ENCODE measurements at places on chromosomes 1 and 21. TPM values are rescaled to one million over a fixed set of nuclear protein-coding genes. Genes with fewer than 3 reads are reported as not detected.

DNA sequence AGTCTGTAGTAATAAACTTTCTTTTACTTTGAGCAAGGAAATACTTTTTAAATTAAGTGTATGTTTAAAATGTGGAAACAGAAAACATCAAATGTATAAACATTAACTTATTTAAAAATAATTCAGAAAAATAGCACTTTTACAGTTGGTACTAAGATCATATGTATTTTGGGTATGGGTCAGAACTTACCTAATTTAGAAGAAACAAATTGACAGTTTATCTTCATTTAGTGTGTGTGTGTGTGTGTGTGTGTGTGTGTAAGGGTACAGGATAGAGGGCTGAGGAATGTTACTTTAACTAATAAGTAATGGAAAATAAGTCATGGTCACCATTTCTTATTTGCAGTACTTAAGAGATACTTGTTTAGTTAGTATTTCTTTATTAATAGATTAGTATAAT, 3.3 kb downstream of the MAN1A2 start:
- peaks cover 12% of the 10 kb centered on the region for H3K4me1 ChIP-seq
- no peaks in the 10 kb centered on the region for H3K27me3 ChIP-seq
- H3K36me3 ChIP-seq = no peaks in the 10 kb centered on the region
- no peak for DNase-seq

GRCh38 chr1:162171111-162171510, 101.6 kb downstream of the NOS1AP start:
- no peak overlapping the region for H3K27ac ChIP-seq
- H3K27me3 ChIP-seq = no peaks in the 10 kb centered on the region
- H3K36me3 ChIP-seq = no peaks in the 10 kb centered on the region
- no peak for DNase-seq
- no peaks in the 10 kb centered on the region for H3K4me1 ChIP-seq

- H3K36me3 ChIP-seq = no peaks in the 10 kb centered on the region
- no peaks in the 10 kb centered on the region for H3K4me1 ChIP-seq
- H3K27me3 ChIP-seq = no peaks in the 10 kb centered on the region
Observed at GRCh38 chr1:79325705-79326104, 319.2 kb upstream of the ADGRL4 start.

DNA sequence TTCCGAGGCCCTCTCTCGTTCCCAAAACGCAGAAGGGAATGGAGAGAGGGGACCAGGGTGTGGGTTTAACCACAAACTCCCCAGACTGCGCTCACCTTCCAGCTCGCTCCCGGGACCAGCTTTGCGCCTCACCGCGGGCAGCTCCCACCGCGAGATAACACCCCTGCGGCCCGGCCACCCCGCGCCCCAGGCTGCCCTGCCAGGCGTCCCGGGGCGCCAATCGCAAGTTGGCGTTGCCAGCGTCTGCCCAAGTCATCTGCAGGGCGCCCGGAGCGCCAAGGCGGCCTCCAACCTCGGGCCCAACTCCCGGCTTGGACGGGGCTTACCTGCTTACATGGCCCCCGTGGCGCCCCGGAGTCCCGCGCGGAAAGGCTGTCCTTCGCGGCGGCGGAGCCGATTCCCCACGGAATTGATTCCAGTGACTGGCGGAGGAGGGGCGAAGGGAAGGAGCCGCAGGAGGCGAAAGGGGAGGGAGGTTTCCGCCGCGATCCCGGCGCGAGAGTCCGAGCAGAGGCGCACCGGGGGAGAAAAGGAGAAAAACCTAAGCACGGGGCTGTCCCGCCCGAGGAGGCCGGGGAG, 456 bp downstream of the PTPN14 start:
- H3K4me3 ChIP-seq = peak overlapping the region; percentile 63
- H3K4me1 ChIP-seq = no peaks in the 10 kb centered on the region
- no peak for DNase-seq
- H3K27me3 ChIP-seq = no peaks in the 10 kb centered on the region
- peak overlapping the region; percentile 68 for H3K27ac ChIP-seq

DNA sequence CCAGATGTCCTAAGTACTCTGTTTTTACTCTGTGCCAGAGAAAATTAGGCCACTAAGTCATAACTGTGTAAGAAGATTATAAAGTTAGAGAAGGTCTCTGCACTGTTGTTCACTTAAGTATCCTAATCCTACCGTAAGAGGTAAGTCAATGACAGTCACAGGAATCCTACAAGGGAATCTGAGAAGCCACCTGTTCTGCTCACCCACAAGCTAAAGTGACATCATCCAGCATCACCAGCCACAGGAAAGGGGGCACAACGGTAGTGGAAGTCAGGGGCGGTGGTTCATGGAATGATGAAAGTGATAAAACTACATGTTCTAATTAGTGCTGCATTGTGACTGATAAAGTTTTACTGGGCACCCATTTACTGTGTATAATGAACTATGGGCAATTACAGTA, 92.7 kb downstream of the PLD5 start:
- H3K4me3 ChIP-seq = no peak overlapping the region
- no peaks in the 10 kb centered on the region for H3K36me3 ChIP-seq
- DNase-seq = no peak

- H3K4me3 ChIP-seq = no peak overlapping the region
- no peaks in the 10 kb centered on the region for H3K4me1 ChIP-seq
- H3K36me3 ChIP-seq = no peaks in the 10 kb centered on the region
- H3K27ac ChIP-seq = no peak overlapping the region
Observed at GRCh38 chr1:68237040-68237439, 4.7 kb upstream of the WLS start.

DNA sequence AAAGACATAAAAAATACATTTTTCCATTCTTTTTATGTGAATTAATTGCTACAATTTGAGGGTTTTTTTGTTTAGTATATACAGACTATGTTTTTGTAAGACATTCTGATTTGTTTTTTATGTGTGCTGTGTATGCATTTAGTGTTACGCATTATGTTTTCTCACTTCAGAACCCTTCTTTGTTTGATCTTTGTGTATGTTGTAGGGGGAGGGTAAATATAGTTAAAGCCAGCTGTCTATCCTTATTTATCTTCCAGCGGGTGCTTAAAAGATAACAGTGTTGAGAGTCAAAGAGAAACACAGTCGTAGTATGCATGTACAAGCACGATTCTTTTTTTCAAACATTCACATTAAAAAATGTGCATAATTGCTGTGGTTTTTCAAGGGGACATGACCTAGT, 97.5 kb upstream of the KIAA1614 start:
- no peaks in the 10 kb centered on the region for H3K36me3 ChIP-seq
- no peak overlapping the region for H3K4me3 ChIP-seq
- DNase-seq = no peak
- no peak overlapping the region for H3K27ac ChIP-seq

GRCh38 chr1:236144033-236144432, 1.7 kb downstream of the GPR137B start:
- no peaks in the 10 kb centered on the region for H3K27me3 ChIP-seq
- H3K27ac ChIP-seq = no peak overlapping the region
- peak overlapping the region; percentile 73 for H3K4me3 ChIP-seq
- no peaks in the 10 kb centered on the region for H3K36me3 ChIP-seq
- DNase-seq = no peak

DNA sequence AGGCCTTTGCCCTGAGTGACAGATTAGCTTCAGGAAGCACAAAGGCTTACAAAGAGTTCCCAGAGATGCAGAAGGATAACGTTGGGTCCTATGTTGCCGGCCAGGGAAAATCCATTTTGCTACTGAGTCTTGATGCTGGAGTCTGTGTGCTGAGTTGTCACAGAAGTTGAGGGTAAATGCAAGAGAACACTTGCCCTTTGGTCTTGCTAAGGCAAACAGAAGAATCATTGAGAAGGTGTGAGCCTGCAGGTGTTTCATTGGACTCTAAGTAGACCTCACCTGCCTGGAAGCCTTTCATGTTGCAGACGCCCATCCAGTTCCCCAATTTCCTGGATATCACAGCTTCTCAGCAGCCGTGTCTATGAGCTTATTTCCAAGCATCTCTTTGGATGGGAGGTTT, 105.2 kb downstream of the PCP4 start:
- H3K36me3 ChIP-seq = no peaks in the 10 kb centered on the region
- H3K27me3 ChIP-seq = no peaks in the 10 kb centered on the region
- DNase-seq = no peak
- H3K27ac ChIP-seq = no peak overlapping the region
- H3K4me3 ChIP-seq = no peak overlapping the region
- H3K4me1 ChIP-seq = no peaks in the 10 kb centered on the region

DNA sequence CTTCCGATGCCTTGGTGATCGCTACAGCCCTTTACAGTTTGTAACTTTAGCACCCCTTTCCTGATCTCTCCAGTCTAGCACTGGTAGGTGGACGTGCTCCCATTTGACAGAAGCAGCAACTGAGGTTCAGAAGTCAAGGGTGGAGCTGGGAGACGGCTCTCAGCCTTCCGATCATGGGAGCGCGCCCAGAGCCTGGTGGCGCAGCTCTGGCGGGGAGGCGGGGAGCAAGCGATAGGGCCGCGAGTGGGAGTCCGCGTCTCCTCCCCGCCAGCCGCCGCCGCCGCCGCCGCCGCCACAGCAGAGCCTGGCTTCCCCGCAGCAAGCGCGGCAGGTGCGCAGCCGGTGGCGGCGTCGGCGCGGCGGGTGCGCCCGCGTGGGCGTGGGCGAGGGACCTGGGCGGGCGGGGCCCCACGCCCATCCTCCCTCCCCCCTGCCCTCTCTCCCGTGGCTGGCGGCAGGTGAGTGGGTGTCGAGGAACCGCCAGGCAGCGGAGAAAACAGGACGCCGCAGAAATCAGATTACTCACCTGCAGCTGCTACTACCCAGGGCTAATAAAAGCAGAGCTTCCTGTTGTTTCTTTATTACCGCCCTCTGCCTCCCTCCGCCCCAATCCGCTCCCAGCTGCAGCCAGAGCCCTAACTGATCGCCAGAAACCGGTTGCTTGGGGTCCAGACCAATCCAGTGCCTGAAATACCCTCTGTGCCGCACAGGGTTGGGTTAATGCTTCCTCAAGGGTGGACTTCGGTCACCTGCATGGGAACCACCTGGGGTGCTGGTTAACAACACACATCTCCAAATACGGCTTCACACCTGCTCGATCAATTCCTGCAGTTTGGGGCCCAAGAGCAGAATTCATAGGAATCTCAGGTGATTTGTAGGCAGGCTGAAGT, 60.2 kb upstream of the ID3 start:
- peak overlapping the region; percentile 86 for H3K27ac ChIP-seq
- H3K36me3 ChIP-seq = no peaks in the 10 kb centered on the region
- H3K27me3 ChIP-seq = no peaks in the 10 kb centered on the region
- H3K4me1 ChIP-seq = peaks cover 14% of the 10 kb centered on the region
- DNase-seq = peak; percentile 87

- no peaks in the 10 kb centered on the region for H3K4me1 ChIP-seq
- no peaks in the 10 kb centered on the region for H3K36me3 ChIP-seq
- no peak overlapping the region for H3K4me3 ChIP-seq
- H3K27me3 ChIP-seq = no peaks in the 10 kb centered on the region
Observed at GRCh38 chr1:60745484-60745883, 336.9 kb upstream of the NFIA start.

DNA sequence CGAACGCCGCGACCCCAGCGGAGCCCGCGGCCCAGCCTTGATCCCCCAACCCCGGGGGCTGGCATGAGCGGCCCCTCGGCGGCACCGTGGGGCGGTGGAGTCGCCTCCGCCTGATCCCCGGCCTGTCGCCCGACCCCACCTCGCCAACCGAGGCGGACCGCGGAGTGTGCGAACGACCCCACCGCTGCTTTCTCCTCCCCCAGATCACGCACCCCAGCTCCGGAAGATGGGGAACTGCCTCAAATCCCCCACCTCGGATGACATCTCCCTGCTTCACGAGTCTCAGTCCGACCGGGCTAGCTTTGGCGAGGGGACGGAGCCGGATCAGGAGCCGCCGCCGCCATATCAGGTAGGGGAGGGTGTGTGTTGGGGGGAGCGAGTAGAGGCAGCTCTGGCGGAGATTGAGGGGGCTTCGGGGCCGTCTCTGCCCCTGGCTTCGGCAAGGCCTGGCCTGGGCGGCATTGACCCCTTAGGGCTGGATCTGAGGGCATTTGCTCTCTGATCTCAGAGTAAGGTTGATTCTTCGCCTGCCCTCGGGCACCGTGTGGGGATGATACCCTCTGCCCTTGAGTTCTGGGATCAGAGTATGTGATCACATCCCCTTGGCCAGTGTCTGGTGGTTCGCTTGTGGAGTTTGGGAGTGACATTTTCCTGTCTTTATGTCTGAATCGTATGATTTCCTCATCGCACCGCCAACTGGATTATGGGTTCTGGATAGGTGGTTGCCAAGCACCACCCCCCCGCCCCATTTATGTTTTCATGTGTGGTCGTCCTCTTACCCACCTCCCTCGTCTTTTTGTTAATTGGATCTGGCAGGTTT, 668 bp downstream of the RNF11 start:
- DNase-seq = peak; percentile 79
- H3K27ac ChIP-seq = peak overlapping the region; percentile 95
- peak overlapping the region; percentile 96 for H3K4me3 ChIP-seq
- H3K27me3 ChIP-seq = no peaks in the 10 kb centered on the region

DNA sequence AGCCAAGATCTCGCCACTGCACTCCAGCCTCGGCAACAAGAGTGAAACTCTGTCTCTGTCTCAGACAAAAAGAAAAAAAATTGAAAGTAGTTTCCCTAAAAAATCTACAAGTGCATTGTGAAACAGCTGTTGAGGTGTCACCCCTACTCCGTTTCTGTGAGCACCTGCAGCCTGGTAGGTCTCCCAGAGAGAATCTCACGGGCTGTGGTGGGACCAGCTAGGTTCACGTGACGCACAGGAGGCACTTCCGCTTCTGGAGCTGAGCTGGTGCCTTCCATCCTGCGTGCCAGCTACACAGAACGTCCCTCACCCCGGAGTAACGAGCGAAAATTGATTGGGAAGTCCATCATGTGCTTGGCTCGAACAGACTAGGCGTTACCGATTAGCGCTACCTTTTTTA, 66.8 kb downstream of the COL24A1 start:
- no peak overlapping the region for H3K4me3 ChIP-seq
- DNase-seq = no peak
- no peaks in the 10 kb centered on the region for H3K27me3 ChIP-seq
- H3K4me1 ChIP-seq = no peaks in the 10 kb centered on the region

SLC45A1 gene
- total RNA-seq = 0.85 TPM

TPM3 gene
- total RNA-seq = 284 TPM

SPRR2G gene
- not detected for total RNA-seq

TNFRSF18 gene
- total RNA-seq = 3.2 TPM

C1QA gene
- 14.2 TPM for total RNA-seq

CAMSAP2 gene
- 21.5 TPM for total RNA-seq

S100A7 gene
- total RNA-seq = not detected

APCS gene
- not detected for total RNA-seq

RGS1 gene
- total RNA-seq = 10.9 TPM
